ENCODE measurements at places on chromosomes 11 and 22.

DNA sequence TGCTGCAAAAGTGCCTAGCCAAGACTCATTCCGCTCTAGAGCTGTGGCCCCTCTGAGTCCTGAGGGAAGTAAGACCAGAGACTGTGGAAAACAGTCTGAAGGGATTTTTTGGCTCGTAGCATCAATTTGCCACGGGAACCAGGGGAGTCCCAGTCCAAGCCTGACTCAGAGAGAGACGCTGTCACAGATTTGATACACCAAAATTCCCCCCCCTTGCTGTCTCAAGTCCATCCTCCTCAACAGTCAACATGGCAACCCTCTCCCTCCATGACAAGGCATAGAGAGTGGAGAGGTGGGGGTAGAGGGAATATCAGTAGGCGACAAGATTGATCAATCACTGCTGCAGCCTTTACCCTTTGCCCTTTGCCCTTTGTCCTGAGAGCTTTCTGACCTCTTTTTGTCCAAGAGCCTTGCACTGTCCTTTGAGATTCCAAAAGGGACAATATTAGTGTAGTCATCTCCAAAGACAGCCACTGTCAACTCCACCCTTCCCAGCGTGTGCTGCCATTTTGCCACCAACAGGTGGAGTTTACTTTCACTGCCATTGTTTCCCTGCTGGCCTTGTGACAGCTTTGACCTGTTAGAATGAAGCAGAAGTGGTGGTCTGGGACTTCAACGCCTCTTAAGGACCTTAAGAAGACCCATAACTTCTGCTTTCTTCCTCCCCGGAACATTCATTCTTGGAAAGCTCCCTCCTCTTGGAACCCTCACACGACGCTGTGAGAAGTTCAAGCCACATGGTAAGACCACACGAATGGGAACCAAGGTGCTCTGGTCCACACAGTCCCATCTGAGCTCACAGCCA is 7.3 kb downstream of the SLC15A3 start:
- no peak for DNase-seq

DNA sequence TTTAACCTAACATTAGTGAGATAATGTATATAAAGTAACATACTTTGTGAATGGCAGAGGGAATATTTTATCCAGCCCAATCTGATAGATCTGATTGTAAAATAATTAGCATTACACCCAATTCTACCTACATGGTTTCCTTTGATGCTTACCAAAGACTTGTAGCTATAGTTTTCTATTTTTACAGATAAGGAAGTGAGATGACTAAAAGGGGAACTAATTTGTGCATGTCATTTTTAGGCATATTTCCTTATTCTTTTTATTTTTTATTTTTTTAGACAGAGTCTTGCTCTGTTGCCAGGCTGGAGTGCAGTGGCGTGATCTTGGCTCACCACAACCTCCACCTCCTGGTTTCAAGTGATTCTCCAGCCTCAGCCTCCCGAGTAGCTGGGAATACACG is 793.7 kb upstream of the LRRC4C start:
- DNase-seq: no peak

GRCh38 chr11:92886243-92886905 is 83.1 kb upstream of the MTNR1B start:
- DNase-seq: no peak

DNA sequence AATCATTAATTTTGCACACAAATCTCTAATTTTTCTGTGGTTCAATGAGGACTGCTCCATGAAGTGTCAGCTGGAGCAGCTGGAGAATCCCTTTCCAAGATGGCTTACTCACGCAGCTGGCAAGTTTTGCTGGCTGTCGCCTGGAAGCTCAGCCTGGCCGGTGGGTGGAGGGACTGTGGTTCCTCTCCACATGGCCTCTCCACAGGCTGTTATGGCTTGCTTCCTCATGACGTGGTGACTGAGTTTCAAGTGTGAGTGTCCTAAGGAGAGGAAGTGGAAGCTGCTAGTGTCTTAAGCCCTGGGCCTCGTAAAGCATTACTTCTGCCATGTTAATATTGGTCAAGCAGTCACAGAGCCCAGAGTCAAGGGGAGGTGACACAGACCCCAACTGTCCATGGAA is 14.0 kb upstream of the NRIP3 start:
- no peak for DNase-seq

GRCh38 chr11:112453601-112454577 is 193.2 kb upstream of the PLET1 start:
- DNase-seq: no peak

DNA sequence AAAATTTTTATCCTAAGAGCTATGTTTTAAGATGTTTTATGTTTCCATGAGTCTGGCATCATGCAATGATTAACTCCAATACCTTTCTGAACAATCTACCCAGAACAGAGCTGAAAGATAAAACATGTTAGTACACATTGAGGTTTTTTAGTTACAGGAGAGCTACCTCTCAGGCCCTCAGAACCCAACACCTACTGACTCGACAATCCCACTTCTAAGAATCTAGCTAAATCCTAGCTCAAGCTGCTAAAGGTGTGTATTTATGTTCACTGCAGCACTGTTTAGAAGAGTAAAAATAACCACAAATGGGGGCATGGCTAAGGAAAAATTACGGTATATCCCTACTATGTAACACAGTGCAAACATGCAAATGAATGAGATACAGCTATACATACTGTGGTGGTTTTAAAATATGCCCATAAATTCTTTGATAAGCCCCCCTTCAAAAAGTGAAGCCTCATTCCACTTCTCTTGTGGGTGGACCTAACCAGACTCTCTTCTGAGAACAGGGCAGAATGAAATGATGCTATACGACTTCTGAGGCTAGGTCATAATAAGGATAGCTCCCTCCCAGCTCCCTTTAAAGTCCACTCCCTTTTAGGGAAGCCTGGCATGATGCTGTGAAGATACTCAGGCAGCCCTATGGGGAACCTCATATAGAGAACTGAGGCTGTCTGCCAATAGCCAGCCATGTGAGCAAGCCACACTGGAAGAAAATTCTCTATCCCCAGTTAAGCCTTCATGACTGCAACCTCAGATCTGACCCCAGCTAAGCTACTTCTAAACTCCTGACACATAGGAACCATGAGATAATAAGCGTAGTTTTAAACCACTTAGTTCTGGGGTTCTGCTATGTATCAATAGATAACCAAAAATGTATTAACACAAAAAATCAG is 29.5 kb downstream of the TMEM123 start:
- no peak for DNase-seq

DNA sequence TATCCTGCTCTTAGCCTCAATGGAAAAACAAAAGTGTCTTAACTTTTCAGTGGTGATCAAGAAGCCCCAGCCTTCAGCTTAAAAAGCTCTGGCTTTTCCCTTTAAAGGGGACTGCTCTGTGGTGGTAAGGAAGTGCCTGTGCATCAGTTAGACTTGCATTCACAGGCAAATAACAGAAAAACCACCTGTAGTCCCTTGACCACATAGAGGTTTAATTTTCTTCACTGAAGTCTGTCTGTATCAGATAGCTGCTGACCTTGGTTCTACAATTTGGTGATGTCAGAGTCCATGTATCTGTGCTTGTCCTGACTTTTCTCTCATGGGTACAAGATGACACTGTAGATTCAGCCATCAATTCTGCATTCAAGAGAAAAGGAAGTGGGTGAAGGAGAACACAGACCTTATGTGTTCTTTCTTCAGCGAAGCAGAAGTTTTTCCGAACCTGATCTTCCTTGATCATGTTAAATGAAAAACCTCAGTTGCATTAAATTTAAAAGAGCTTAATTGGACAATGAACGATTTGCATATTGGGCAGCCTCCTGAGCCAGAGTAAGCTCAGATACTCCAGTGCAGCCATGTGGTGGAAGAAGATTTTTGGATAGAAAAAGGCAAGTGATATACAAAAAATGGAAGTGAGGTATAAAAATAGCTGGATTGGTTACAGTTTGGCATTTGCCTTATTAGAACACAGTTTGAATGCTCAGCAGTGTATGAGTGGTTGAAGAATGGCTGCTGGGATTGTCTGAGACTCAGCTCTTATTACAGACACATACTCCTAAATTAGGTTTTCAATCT is 43.2 kb upstream of the RDX start:
- DNase-seq: no peak
